ENCODE measurements at places on chromosomes 5 and 9.

GRCh38 chr9:73951147-73951546 is 546.0 kb upstream of the RORB start:
- no peak for DNase-seq

- DNase-seq: no peak
Observed at GRCh38 chr5:98700730-98701129, 72.7 kb upstream of the RGMB start.

DNA sequence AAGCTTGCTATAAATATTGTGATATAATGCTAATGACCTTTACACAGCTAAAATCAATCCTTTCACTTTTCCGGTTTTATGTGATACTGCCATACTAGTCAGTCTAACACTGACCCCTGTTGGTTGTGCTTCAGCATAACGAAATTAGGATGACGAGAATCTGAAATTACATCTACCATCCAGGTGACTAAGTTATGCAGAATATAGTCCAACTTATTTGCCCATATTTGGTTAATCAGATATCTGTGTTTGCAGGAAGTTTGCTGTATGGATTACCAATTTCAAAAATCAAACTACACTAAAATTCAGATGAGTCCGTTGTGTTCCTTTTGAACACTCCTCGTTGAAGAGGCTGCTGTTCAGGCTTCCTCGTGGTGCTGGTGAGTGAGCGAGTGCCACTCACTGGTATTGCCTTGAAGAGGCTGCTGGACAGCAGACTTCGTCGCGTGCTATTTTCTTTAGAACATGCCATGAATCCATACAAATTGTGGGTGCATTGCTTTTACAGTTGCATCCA is 32.5 kb downstream of the TENT4A start:
- no peak for DNase-seq

DNA sequence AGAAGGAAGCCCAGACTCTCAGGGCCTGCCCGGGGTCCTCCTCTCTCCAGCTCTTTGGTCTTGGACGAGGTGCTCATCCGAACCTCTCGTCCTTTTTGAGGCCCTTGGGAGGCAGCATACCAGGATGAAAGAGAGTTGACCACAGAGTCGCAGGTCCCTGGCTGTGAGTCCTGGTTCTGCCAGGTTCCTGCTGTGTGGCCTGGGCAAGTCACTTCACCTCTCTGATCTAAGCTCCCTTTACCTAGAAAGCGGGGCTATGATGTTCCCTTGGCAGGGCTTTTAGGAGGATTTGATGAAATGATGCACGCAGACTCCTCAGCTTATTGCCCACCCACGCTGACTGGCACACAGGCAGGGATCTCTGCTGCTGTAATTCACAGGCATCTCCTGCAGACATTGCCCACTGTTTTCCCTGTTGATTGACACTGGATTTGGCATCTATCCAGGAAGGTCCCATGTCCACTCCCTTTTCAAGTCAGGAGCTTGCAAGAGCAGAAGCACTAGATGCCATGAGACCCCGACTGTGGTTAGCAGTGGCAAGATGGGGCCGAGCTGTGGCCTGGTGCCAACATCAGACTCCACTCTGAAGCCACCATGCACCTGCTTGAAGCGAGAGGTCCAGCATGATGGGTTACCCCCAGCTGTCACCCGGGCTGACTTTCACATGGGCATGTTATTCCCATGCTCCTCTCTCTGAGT is 71.5 kb downstream of the MACROH2A1 start:
- DNase-seq: no peak

- DNase-seq: no peak
Observed at GRCh38 chr5:133041910-133042309, 9.9 kb upstream of the HSPA4 start.

DNA sequence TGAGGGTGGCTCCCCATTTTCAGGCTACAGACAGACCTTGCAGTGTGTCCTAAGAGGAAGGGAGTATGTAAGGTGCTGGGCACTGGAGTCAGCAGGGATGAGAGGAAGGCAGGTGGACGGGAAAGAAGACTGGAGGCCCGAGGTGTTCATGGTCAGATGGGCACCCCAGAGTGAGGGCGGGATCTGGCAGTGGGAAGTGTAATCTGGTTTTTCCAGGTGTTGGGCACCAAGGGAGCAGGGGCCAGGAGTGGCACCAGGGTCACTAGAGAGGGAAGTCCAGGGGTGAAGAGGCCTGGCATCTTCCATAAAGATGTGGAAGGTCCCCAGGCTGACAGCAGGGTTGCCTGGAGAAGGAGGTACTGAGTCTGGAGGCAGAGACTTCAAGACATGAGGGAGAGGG is 29.7 kb downstream of the PITX1 start:
- no peak for DNase-seq

DNA sequence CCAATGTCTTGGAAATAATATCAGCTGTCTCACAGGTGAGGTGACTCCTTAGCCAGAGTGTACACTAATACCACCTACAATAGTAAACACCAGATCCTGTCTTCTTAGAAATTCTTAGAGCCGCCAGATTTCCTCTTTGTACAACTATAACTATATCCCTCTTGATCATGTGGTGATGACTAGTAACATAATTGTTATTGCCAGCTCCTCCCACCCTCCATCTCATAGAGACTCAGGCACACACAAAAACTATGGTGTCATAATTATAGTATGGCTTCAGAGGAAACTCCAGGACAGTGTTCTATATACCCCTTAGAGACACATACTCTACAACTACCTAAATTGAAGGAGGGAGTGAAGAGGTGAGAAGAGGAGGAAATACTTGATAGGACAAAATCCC is 33.1 kb downstream of the PGGT1B start:
- DNase-seq: no peak

DNA sequence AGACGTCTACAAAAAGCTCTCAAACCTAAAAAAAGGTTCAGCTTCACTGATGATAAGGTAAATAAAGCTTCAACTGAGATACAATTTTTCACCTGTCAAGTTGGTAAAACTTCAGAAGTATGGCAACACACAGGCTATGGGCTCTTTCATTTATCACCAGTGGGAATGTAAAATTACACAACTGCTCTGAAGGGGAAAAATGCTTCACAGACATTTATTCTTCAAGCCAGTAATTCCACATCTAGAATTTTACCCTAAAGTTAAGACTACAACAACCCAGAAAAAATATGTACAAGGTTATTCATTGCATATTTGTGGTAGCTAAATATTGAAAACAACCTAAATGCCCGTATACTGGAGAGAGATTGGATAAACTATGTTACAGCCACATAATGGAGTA is 48.1 kb upstream of the NREP start:
- no peak for DNase-seq

GRCh38 chr9:105483618-105484017 is 35.8 kb downstream of the FSD1L start:
- DNase-seq: no peak

DNA sequence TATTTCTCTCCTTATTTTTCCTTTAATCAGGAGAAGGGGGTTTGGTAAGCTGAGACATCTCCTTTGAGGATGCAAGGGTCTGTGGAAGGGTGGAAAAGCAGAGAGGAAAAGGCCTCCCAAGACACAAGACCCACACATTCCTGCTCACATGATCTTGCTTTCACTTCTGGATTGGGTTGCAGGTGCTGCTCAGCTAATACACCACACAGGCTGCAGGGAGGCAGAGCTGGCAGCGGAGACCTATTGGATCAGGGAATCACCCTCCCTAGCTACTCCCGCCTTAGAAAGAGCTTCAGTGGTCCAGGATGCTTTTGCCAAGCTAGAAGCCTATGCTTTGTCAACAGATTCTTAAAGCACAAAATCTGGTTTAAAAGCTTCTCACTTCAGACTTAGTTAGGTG is 87.6 kb upstream of the IL33 start:
- no peak for DNase-seq

DNA sequence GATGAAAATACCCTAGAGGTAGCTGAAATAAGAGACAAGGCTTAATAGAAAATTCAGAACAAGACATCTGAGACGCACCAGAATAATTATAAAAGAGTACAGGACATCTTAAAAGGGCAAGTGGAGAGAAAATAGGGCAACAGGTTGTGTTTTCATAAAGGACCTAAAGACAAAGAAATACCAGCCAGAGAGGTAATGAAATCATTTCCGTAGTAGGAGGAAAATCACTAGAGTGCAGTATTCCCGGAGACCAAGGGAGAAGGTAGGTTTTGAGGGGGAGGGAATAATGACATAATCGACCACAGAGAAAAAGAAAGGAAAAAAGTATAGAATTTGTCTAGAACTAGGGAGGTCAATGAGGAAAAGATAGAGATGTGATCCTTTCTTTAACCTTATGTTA is 26.2 kb upstream of the CTNNAL1 start:
- no peak for DNase-seq

DNA sequence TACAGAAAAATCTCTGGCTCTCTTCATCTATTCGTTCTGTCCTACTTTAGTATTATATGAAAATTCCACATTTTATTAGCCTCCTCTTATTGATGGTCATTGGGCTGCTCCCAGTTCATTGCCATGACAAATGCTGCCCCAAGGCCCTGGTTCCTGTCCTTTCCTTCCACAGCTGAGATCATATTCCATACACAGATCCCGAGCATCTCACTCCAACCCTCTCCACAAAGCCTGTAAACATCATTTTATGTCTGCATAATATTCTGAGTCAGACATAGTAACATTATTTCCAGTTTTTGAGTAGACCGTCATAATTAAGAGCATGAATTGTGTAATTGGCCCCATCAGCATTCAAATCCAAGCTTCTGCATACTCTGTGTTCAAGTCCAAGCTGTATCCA is 86.3 kb downstream of the MVB12B start:
- DNase-seq: no peak

DNA sequence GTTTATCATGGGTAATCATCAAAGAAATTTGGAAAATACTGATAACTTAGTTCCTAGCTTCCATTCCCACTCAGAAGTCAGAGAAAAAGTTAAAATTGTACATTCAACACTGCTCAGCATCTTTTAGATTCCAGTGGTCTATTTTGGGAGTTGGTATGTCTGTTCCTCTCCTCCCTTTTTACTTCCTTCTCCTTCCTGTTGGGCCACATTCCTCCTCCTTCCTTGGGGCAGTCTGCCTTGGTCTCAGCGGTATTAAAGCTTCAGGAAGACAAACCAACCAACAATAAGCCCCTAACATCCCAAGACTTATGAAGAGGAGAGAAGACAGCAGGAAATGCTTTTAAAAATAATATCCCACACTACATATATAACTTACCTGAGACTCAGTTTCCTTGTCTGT is 49.9 kb upstream of the SSBP2 start:
- no peak for DNase-seq

- no peak for DNase-seq
Observed at GRCh38 chr5:178467568-178468195, 122.5 kb downstream of the COL23A1 start.

DNA sequence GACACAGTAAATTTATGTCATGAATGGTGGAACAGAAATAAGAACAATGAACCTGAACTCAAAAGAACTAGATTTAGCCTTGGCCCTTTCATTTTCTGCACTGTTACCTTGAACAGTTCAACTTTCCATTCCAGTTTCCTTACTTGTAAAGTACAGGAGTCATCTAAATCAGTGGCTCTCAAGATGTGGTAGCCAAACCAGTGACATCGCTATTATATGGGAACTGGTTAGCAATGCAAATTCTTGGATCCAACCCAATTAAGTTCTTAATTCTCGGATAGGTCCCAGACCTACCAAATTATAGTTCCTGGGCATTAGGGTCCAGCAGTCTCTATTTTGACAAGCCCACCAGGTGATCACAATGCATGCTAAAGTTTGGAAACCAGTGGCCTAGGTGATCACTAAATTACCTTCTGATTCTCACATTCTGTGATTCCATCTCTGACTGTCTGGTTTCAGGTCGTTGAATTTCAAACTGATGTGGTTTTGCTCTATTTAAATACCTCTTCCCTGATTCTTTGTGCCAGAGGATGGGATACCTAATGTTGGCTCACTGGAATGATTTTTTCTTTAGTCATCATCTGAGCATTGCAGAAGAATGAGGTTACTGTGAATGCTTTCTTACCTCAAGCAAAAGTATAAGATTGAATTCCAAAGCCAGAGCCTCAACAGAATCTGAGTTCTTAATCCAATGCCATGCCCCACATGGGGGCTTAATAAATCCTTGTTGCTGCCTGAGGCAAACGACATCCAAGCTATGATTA is 253.8 kb downstream of the ENC1 start:
- DNase-seq: no peak

GRCh38 chr5:123585871-123586270 is 73.9 kb downstream of the CSNK1G3 start:
- DNase-seq: no peak

DNA sequence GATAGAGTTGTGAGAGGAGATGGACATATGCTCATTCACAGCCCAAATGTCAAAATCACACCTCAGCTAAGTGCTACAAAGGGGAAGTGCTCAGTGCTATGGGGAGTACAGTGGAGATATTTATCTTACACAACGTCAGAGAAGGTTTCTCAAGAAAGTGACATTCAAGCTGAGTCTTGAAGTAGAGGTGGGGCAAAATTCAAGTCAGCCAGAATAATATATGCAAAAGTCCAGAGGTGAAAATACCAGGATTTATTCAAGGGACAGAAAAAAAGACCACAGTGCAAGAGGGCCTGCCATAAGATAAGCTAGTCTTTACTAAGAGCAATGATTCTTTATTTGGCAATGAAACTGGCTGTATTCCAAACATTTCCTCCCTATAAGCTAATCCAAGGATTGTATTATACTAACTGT is 327.8 kb upstream of the PIK3R1 start:
- DNase-seq: no peak

GRCh38 chr5:176536132-176536901 is 885 bp downstream of the RNF44 start:
- peak; percentile 76 for DNase-seq

DNA sequence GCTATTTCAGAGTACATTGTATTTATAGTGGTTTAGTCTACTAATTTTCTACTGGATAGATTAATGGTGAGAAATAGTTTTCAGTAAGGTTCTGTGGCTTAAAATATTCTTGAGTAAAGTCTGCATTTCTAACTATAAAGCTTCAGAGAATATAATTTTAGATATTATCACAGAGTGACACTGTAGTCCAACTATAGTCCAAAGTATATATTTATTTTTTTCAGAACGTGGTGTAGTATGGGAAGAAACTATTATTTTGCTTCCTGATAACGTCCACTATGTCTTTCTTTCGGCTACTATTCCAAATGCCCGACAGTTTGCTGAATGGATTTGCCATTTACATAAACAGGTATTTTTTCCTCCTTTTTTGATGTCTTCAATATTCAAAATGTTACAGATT is 35.3 kb downstream of the MTREX start:
- no peak for DNase-seq

- no peak for DNase-seq
Observed at GRCh38 chr9:123208626-123209174, 59.7 kb downstream of the STRBP start.

GRCh38 chr5:137190441-137190840 is 308.7 kb downstream of the SPOCK1 start:
- DNase-seq: no peak

- no peak for DNase-seq
Observed at GRCh38 chr5:169649486-169649885, 12.4 kb downstream of the DOCK2 start.
